Panc1 (cell line): ENCODE measurements at places on chromosomes 1 and 21. TPM values are rescaled to one million over a fixed set of nuclear protein-coding genes. Genes with fewer than 3 reads are reported as not detected.

The S100A8 gene
- total RNA-seq, result not detected

The TMEM82 gene
- not detected for total RNA-seq

- no peak for DNase-seq
These were observed 26.0 kb downstream of the PTTG1IP start for GRCh38 chr21:44847261-44848056.

- no peak for DNase-seq
These were observed at the start of gene PRDM2 for GRCh38 chr1:13699936-13700520. Gene PRDM2, plus strand, starts transcription at chr1:13700188. Its CDS starts 15,418 bp downstream, at chr1:13715606.

The LEFTY2 gene
- total RNA-seq, result not detected

The ADCY10 gene
- total RNA-seq, result 0.10 TPM

The SERTAD4 gene
- total RNA-seq, result 0.31 TPM

The SHISAL2A gene
- total RNA-seq, result 0.23 TPM

DNA sequence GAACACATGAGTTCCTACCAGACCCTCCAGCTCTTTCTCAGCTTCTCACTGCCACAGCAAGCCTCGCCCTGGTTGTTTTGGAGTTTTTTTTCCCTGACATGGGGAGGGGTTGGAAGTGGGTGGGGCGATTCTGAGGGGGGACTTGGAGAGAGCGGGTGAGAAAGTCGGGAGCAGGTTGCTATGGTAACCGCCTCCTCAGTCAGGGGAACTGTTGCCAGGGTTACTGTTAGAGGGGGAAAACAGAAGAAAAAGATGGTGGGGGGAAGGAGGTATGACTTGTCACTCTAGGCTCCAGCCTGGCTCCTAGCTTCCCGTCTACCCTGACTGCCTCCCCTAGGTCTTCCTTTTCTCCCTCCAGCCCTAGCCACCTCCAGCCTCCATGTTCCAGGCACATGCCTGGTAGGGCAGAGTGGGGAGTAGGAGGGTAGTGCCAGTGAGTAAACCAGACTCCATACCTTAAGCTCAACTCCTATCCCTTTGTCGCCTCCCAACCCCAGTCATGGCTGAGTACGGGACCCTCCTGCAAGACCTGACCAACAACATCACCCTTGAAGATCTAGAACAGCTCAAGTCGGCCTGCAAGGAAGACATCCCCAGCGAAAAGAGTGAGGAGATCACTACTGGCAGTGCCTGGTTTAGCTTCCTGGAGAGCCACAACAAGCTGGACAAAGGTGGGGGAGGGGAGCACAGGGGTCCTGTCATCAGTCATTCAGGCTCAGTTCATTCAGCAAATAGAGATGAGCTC is 6.0 kb downstream of the PEA15 start:
- no peak for DNase-seq

DNA sequence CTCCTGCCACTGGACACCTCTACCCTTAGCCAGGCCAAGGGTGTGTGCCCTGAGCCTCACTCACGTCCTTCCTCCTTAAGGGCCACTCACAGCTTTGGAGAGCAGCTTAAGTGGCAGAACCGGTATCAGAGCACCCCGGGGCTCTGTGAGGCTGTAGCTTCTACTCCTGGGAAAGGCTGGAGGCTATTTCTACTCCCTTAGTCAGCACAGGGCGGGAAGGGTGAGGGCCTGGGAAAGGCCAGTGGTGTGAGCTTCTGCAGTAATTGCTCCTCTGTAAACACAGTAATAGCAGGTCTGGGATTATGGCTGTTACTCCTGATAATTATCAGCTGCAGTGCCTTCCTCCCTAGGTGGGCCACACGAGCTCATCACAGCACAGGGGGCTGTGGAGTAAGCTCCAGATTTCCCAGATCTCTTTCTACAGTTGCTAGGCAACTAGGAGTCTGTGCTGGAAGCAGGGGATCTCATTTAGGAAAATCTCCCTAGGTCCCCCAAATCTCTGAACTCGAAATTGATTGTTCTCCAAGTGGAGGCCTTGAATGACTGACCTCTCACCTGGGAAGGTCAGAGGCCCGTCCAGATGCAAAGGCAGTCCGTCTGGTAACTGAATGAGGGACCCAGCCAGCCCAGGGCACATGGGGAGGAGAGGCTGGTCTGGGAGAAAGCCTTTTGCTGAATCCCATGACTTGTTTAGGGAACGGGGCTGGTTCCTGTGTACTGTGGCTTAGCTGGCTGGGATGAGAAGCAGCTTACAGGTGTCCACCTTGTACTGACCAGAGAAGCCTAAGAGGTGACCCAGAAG is 29.3 kb downstream of the IER5 start:
- no peak for DNase-seq

DNA sequence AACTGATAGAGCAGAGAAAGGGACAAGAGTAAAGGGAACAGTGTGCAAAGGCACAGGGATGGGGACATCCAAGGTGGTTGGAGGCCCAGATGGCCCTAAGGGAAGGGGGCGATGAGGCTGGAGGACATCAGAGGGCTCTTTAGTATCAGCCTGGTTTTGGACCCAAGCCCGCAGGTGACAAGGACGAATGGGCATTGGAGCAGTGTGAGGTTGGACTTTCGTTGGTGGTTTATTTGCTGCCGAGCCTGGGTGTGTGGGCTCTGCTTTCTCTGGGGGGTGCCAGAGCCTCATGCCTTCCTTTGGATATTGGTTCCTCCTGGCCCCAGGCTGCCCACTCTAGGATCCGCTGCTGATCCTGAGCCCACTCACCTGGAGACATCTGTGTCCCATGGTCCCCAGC is 12.1 kb downstream of the FOXO6 start:
- no peak for DNase-seq

DNA sequence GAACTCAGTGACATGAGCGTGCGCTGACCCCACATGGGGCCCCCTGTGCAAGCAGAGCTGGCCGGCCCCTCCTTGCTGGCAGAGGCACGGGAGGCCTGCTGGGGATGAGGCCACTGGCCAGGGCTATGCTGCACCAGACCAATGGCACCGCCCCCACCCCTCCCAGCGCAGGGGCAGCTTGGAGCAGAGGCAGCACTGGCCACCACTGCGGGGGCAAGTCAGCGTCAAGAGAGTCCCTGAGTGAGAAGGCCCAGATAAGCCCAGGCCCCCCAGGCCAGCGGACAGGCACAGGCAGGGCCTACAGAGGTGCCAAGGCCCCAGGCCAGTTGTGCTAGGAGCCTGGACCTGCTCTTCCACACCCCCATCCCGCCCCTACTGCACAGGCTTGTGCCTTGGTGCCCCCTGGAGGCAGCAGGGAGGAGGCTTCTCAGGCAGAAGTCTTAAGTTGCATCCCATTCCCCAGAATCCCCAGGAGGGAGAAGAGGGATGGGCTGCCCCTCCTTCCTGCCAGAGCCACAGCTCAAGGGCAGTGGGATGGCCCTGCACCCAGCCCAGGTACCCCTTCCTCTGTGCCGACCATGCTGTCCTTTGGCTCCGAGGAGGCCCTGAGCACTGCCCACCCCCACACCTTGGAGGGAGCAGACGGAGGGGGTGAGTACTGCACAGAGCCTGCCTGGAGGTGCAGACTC is 35.8 kb downstream of the EPHX1 start:
- peak; percentile 10 for DNase-seq

The TMEM125 gene
- not detected for total RNA-seq

GRCh38 chr1:159943908-159944622 is 1.3 kb downstream of the IGSF9 start:
- no peak for DNase-seq

DNA sequence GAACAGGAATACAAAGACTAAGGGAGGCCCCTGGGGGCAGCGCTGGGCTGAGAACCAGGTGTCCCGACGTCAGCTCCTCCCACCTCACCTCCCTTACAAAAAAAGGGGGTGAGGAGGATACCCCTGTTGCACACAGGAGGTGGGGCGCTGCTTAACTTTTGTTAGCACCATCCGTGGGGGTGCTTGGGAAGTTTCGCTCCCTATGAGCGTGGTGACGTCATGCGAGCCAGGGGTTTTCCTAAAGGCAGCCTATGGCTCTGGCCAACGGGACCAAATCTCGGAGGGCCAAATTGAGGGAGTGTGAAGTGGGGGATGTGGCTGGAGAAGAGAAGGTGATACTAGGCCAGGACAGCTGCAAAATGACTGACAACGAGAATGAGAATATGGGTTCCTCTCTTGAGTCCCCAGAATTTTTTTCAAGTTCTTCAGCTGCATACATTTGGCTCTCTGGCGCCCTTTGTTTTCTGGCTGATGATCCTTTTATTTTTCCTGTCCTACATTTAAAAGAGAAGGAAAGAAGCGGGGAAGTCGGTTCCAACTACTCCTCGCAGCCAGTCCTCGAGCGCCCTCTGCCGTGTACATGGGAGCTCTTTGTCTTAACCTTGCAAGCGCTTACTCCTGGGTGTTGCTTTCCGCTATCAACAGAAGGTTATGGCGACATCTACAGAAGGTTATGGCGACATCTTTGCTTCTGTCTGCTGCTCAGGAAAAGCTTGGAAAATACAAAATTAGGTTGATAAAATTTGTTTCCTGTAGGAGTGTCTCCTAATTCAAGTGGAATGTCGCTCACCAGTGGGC is 48.0 kb upstream of the ZC3H11B start:
- DNase-seq, result peak; percentile 71

DNA sequence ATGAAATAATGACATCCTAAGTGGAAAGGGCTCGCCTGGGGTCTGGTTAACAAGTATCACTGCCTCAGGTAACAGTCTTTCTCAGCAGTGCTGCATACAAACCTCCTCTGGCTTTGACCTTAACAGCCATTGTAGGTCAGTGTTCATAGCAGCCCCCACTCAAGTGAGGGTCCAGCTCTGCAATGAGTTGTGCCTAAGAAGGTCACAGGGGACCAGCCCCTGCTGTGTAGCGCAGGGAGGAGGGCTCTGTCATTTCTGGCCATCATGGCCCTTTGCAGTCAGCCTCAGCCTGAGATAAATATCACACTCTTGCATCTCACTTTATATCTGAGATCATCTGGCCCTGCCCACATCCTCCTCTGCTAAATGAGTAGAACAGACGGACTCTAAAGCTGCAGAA is 18.1 kb upstream of the MYSM1 start:
- no peak for DNase-seq

The FUCA1 gene
- 14.3 TPM for total RNA-seq

GRCh38 chr21:34367320-34367935 is 3.6 kb downstream of the KCNE2 start:
- peak; percentile 35 for DNase-seq

DNA sequence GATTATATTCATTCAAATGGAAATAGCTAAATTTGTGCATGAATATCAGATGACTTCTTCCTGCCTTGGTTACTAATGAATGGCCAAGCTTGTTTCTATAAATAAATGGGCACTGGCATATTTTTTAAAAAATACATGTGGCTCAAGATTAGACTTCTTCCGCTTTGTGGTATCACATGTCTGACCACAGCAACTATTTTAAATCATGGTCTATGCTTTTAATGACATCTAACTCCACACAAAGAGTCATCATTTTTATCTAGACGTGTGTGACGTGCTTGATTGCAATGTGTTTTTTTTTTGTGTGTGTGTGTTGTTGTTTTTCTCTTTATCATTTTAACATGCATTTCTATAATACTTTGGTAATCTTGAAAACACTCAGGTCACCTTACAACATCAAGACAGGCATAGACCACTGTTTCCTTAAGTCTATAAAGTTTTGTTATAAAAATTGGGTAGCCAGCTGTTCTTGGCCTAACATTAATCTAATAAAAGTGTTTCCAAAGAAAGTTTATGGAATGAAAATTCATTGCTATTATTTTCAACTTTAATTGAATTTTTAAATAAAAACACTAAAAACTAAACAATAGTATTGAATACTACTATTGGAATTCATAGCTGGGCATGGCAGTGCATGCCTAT is 29.5 kb downstream of the RGS1 start:
- no peak for DNase-seq

The CFAP57 gene
- total RNA-seq, result 0.69 TPM

DNA sequence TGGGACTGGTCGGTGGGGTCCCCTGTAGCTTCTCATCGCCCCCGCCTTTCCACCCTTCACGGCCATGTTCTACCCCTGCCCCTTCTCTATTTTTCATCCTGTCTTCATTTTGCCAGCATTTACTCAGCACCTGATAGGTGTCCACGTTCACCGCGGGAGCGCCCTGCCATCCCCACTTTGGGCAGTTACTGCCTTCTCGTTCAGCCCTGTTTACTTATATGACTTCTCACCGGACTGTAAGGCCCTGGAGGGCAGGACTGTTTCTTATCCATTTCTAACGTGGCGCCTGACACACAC is 380 bp downstream of the MFN2 start:
- no peak for DNase-seq

The JAM2 gene
- 0.21 TPM for total RNA-seq

The SPRR2E gene
- total RNA-seq, result not detected

DNA sequence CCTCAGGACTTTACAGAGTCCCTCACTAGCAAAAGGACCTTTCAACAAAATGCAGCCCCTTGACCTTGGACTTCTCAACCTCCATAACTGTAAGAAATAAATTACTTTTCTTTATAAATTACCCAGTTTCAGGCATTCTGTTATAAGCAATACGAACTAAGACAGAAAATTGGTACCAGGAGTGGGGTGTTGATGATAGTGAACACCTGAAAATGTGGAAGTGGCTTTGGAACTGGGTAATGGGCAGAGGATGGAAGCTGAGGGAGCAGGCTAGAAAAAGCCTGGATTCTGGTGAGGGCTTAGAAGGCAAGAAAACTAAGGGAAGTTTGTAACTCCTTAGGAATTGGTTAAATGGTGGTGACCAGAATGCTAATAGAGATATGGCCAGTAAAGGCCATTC is 46.8 kb downstream of the DSCAM start:
- no peak for DNase-seq

GRCh38 chr1:63512584-63512983 is 10.4 kb downstream of the ITGB3BP start:
- DNase-seq, result no peak
